ENCODE measurements at places on chromosomes 3 and 15.

- DNase-seq: no peak
Observed at GRCh38 chr15:94670438-94671034, 439.2 kb downstream of the MCTP2 start.

DNA sequence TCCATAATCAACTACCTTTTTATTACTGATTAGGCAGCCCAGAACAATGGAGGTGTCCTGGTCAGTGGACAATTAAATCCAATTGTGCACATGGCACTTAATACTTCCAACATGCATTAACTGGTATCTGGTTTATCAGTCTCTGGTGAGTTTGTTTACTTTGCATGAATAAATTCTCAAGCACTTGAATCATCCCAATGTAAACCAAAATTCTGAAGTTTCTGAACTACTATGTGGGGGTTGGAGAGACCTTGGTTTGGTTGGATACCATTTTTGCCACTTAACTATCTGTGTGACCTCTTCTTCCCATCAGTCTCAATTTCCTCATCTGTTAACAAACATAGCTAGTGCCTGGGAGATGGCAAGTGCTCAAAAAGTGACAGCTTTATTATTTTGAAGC lies 70.5 kb upstream of the MAP4 start:
- DNase-seq: no peak

- DNase-seq: no peak
Observed at GRCh38 chr3:37189109-37189508, 14.7 kb upstream of the LRRFIP2 start.

- no peak for DNase-seq
Observed at GRCh38 chr15:95325763-95326404, 1004.6 kb upstream of the NR2F2 start.

DNA sequence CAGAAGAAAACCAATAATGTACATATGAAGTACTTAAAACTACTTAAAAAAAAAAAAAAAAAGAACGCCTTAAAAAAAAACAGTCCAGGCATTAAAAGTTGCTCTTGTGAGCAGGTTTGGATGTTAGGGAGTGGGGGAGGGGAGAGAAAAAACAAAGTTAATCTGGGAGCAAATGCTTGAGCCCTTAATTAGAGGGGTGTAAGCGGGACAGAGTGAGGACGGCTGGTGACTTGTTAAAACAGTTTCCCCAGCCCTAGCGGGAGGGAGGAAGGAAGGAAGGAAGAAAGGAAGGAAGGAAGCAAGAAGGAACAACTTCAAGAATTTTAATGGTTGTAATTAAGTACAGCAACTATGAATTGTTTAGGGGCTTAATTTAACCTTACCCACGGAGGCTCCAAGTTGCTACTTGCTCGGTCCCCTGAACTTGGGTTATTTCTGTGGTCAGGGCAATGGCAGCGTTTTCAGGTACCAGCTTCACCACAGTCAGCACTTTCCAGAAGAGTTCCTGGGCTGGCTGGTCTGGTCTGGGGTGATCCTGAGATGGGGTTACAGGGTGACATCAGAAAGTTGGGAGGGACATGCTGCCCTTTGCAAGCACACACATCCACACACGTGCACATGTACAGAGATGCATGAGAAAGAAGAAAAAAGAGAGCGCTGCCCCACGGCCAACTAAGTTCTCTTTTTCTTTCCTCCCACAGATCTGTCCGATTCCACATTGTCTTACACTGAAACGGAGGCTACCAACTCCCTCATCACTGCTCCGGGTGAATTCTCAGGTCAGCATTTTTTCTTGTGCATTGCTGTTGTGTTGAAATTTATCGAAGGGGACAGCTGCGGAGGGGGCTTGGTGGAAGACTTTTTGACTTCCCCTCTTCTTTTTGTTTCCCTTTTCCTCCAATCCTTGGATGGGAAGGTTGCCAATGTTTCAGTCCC lies 14.0 kb downstream of the SMAD6 start:
- DNase-seq: no peak

- no peak for DNase-seq
Observed at GRCh38 chr3:128329491-128330213, 137.0 kb downstream of the DNAJB8 start.

- no peak for DNase-seq
Observed at GRCh38 chr3:99579965-99580364, 58.4 kb upstream of the COL8A1 start.

DNA sequence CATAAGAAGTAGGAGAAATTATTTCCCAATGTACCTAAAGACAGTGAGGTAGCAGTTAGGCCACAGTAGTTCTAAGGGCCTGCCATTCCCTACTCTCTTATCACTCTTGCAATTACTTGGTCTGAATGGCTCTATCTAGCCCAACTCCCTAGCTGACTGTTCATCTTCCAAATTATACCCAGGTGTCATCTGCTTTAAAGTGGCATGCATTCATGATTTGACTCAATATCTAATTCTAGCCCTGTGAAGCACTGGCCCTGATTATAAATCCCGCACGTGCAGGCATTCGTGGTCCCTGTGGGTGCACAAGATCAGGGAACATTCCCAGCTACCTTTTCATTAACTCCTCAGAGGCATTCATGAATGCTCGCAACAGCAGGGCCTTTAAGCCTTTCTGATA lies 43.1 kb upstream of the ZNF774 start:
- no peak for DNase-seq

DNA sequence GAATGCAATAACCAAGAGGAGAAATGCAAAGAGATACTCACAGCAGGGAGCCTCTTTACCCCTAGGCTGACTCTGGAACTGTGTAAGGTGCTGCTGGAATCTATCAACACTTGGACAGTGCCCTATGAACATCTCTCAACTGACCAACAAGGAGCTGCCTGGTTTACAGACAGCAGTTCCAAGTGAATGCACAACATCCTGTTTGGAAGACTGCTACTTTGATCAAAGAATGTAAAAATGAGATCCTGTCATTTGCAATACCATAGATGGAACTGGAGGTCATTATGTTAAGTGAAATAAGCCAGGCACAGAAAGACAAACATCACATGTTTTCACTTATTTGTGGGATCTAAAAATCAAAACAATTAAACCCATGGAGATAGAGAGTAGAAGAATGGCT lies 136.3 kb downstream of the IMPG2 start:
- no peak for DNase-seq

GRCh38 chr15:94256511-94256910 lies 25.1 kb downstream of the MCTP2 start:
- no peak for DNase-seq

DNA sequence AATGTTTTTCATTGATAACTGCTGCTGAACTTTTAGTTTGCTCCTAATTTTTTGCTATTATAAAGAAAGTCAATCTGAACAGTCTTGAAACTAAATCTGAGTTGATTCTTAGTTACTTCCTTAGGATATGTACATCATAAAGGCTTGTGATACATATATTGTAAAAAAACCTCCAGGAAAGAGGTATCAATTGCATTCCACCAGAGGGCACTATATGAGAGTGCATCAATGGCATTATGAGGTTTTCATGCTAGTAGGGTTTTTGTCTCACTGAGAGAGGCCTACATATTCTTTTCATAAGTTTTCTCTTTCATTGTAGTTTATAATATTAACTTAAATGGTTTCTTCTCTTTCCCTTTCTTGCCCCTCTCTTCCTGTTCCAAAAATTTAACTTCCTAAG lies 46.9 kb downstream of the PIK3R4 start:
- no peak for DNase-seq

GRCh38 chr3:44996556-44996969 lies 20.5 kb downstream of the EXOSC7 start:
- DNase-seq: no peak

GRCh38 chr3:129601713-129602112 lies 4.8 kb downstream of the PLXND1 start:
- DNase-seq: no peak

- DNase-seq: no peak
Observed at GRCh38 chr3:171351676-171352075, 108.5 kb downstream of the TNIK start.

DNA sequence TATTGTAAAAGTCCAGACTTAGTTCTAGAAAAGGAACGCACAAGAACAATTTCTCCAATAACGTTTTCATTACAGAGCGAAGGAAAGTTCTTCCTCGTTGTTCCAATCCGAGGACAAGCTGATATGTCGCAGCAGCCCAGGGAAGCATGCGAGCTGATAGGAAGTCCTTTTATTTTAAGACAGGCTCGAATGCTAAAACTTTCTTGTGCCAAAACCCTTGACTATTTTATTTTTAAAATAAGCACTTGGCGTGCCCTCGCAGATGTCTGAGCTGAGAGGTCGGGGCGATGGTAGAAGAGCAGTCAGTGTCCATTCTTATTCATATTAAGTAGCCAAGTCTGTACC lies 433 bp upstream of the MITF start:
- no peak for DNase-seq

GRCh38 chr15:48062148-48062872 lies 58.5 kb upstream of the SLC24A5 start:
- DNase-seq: no peak

GRCh38 chr15:65789759-65790425 lies 2.2 kb downstream of the DENND4A start:
- DNase-seq: no peak

DNA sequence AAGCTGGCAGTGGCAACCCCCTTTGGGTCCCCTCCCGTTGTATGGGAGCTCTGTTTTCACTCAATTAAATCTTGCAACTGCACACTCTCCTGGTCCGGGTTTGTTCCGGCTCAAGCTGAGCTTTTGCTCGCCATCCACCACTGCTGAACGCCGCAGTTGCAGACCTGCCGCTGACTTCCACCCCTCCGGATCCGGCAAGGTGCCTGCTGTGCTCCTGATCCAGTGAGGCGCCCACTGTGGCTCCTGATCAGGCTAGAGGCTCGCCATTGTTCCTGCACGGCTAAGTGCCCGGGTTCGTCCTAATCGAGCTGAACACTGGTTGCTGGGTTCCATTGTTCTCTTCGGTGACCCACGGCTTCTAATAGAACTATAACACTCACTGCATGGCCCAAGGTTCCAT lies 22.8 kb downstream of the CHST2 start:
- no peak for DNase-seq

- DNase-seq: no peak
Observed at GRCh38 chr3:170044271-170044670, 6.5 kb downstream of the GPR160 start.

DNA sequence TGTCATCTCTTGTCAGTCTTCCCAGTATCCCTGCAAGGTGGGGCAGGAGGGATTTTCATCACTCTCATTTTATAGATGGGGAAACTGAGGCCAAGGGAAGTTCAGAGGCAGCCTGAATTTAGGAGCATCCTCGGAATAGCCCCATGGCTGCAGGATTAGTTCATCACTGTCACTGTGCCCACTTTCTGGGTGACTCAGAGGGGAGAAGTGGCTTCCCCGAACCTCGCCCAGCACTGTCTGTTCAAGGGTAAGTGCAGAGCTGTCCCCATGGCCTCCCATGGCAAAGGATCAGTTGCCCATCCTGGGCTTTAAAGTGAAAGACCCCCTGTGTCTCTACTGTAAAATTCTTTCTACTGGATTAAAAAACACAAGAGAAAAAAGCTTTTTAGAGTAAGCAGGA lies 60.0 kb upstream of the SEC13 start:
- no peak for DNase-seq

- no peak for DNase-seq
Observed at GRCh38 chr3:148881286-148881685, 16.2 kb downstream of the CPA3 start.

GRCh38 chr3:197883541-197883940 lies 66.4 kb upstream of the RPL35A start:
- DNase-seq: no peak

GRCh38 chr3:76402926-76403325 lies 617.6 kb upstream of the ZNF717 start:
- DNase-seq: no peak

- no peak for DNase-seq
Observed at GRCh38 chr15:81211376-81211775, 14.7 kb downstream of the IL16 start.

GRCh38 chr3:172142051-172142863 lies 102.9 kb downstream of the FNDC3B start:
- DNase-seq: no peak

DNA sequence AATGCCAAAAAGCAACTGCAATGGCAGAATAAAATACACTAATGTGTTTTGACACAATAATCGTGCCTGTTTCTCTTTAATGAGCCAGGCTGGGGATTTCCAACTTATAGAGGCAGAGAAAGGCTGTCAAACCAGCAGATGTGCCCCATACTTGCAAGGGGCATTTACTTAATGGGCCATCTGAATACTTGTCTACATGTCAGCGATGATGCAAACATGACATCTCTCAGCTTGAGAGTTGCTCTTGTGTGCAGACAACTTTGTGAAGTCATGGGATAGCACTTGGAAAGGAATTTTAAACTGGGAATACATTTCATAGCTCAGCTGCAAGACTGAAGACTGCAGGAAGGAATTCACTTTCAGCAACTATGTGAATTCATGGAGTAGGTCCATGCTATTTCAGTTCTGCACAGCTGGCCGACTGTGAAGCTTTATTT lies 127.4 kb upstream of the ADAMTS9 start:
- no peak for DNase-seq

GRCh38 chr15:69511015-69511414 lies 58.4 kb downstream of the RPLP1 start:
- DNase-seq: no peak

- DNase-seq: no peak
Observed at GRCh38 chr3:178637802-178638201, 101.6 kb downstream of the KCNMB2 start.

DNA sequence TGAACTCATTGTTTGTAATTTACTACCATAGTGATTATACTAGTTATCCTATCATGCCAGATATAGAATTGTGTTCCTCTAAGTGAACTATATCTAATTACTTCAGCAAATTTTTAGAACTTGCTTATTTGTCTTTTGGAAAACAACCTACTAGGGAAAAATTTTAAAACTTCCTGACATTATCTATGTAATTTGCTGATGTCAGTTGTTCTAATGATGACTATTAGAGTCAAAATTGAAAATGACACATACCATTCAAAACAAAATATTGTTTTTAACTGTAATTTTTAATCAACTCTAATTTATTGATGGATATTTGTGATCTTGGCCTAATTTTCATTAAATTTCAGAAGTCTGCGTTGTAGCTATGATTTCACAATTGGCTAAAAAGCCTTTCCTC lies 106.7 kb upstream of the ROBO2 start:
- DNase-seq: no peak

- no peak for DNase-seq
Observed at GRCh38 chr3:131326307-131326706, 55.3 kb upstream of the NUDT16 start.

DNA sequence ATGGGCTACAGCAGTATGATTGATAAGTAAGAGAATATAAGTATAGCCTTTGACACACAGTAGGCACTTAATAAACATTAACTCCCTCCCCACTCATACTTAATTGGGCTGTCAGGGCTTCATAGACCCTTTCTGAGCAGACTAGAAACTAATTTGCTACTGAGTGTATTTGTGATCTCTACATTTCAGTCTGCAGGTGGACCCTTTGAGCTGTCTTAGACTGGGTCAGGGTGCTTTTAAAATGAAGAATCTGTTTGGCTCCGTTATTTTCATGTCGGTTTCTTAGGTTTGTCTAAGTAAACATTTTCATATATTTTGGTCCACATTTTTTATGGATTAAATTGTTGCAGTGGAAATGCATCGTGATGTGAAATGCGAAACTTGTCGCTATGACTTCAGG lies 50.3 kb upstream of the SELENOK start:
- no peak for DNase-seq

- DNase-seq: no peak
Observed at GRCh38 chr3:176274161-176274560, 923.1 kb downstream of the TBL1XR1 start.

GRCh38 chr3:145915787-145916186 lies 245.2 kb downstream of the PLOD2 start:
- DNase-seq: no peak
